ENCODE measurements at places on chromosomes 7 and 10. TPM values are rescaled to one million over a fixed set of nuclear protein-coding genes. Genes with fewer than 3 reads are reported as not detected.

- no peak overlapping the region for H3K27ac ChIP-seq
- no peak for DNase-seq
- no peaks in the 10 kb centered on the region for H3K27me3 ChIP-seq
Measured at GRCh38 chr10:35219292-35219691, 92.6 kb downstream of the CREM start.

DNA sequence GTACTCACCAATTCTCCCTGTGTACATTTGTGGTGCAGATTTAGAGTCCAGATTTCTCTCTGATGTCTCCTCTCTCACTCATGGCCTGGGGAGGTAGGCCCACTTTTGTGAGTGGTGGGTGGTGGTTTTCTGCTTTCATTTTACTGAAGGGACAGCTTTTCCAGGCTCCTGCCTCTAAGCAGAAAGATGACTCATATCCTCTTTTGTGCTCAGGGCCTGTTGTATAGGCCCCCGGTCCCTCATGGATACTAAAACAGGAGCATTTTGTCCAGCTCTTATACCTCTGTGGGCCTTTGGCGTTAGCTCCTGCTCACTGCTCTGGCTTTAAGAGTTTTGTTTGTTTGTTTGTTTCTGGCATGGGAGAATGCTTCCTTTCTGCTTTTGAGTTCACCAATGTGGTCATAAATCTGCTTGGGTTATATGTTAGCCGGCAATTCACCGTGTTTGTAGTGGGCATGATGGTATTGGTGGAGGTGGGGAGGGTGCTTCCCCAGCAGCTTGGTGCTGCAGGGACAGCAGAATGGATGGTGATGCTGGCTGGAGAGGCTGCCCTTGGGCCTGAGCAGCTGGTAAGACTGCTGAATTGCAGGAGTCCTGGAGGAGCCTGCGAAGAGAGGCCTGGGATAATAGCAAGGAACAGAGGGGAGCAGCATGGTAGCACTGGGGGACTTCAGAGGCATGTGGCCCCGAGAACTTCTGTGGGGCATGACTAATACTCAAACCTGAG, 468.7 kb downstream of the RPS24 start:
- DNase-seq, result no peak
- H3K27ac ChIP-seq, result no peak overlapping the region
- H3K4me3 ChIP-seq, result no peak overlapping the region
- no peaks in the 10 kb centered on the region for H3K27me3 ChIP-seq

DNA sequence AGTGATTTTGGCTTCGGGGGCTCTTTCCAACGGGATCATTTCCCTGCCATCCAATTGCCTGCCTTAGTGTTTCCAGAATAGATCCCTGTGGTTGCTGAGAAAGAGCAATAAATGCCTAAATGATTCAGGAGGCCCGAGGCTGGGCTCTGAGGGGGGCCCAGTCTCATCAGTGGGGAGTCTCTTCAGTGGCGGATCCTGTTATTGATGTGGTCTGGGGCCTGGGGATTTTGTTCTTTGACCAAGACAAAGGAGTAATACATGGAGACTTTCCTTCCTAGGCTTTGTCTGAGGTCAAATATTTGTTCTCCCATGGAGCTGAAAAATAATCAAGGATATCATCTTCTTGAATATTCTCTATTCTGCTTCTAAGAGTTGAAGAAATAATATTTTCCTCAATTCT, 40.8 kb downstream of the TAS2R41 start:
- DNase-seq, result no peak
- peaks cover 17% of the 10 kb centered on the region for H3K4me1 ChIP-seq
- H3K27ac ChIP-seq, result no peak overlapping the region
- H3K27me3 ChIP-seq, result no peaks in the 10 kb centered on the region
- no peak overlapping the region for H3K4me3 ChIP-seq
- H3K36me3 ChIP-seq, result no peaks in the 10 kb centered on the region

DNA sequence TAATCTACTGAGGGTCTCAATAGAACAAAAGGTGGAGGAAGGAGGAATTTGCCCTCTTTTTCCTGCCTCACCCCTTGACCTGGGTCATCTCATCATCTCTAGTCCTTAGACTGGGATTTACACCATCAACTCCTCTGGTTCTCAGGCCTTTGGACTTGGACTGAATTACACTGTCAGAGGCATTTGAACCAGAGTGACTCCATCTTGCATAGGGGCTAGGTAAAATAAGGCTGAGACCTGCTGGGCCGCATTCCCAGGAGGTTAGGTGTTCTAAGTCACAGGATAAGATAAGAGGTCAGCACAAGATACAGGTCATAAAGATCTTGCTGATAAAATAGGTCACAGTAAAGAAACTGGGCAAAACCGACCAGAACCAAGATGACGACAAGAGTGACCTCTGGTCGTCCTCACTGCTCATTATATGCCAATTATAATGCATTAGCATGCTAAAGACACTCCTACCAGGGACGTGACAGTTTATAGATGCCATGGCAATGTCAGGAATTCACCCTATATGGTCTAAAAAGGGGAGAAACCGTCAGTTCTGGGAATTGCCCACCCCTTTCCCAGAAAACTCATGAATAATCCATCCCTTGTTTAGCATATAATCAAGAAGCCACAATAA, 84.0 kb downstream of the C1GALT1 start:
- H3K4me3 ChIP-seq, result no peak overlapping the region
- H3K27ac ChIP-seq, result no peak overlapping the region
- no peaks in the 10 kb centered on the region for H3K27me3 ChIP-seq
- no peaks in the 10 kb centered on the region for H3K4me1 ChIP-seq
- no peak for DNase-seq

DNA sequence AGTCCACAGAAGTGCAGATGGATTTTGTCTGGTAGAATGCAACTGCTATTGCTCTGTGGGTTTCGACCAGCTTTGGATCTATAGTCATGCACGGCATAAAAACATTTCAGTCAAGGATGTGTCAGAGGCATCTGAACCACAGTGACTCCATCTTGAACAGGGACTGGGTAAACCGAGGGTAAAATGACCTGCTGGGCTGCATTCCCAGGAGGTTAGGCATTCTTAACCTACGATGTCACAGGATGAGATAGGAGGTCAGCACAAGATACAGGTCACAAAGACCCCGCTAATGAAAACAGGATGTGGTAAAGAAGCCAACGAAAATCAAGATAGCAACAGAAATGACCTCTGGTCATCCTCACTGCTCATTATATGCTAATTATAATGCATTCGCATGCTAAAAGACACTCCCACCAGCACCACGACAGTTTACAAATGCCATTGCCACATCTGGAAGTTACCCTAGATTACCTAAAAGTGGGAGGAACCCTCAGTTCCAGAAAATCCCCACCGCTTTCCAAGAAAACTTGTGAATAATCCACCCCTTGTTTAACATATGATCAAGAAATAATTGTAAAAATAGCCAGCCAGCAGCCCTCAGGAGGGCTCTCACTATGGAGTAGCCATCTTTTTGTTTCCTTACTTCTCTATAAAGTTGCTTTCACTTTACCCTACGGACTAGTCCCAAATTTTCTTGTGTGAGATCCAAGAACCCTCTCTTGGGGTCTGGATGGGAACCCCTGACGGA, 50.7 kb upstream of the CPXM2 start:
- no peaks in the 10 kb centered on the region for H3K36me3 ChIP-seq
- H3K4me3 ChIP-seq, result no peak overlapping the region
- H3K27ac ChIP-seq, result no peak overlapping the region
- H3K4me1 ChIP-seq, result peaks cover 8% of the 10 kb centered on the region

The NACAD gene
- total RNA-seq, result 5.7 TPM

The NEBL gene
- 0.83 TPM for total RNA-seq
